ENCODE measurements at places on chromosomes 6 and 20.

DNA sequence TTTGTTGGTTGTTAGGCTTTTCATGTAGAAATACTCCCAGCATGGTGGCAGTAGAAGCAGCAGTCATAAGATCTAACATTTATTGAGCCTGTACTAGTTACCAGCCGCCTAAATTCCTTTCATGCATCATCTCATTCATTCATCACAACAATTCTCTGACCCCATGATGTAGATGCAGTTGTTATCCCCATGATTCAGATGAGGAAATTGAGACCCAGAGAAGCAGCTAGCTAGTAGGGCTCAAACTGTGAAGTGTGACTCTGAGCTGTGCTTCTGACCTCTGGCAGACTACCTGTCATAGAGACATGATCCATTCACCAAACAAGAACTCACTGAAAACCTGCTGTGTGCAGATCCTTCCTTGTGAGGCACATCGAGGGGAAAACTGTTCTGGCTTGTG lies 16.9 kb downstream of the RREB1 start:
- no peak for DNase-seq

DNA sequence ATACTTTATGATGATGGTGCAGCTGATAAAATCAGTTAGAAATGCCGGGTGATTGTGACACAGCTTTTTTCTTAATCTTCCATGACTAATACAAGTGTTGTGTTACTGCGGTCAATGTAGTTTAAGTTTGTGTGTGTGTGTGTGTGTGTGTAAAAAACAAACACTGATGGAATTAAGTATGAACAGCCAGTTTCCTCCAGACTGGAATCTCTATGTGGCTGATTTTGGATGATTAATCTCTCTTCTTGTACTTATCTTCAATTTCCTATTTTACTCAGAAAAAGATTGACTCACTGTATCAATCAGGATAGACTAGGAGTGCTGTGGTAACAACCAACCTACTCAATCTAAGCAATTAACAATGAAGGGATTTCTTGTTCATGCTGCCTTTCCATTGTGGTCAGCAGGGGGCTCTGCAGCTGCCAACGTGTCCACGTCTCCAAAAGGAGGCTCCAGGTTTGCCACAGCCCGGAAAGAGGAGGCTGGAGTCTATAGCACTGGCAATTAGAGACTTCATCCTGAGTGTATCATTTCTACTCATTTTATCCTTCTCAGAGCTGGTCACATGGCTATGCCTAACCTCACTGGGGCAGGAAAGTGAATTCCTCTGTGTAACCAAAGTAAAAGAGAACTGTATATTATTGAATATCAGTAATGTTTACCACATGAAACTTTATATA lies 107.7 kb downstream of the CD109 start:
- DNase-seq = no peak

- no peak for DNase-seq
Measured at GRCh38 chr6:87815449-87815848, 113.4 kb upstream of the AKIRIN2 start.

DNA sequence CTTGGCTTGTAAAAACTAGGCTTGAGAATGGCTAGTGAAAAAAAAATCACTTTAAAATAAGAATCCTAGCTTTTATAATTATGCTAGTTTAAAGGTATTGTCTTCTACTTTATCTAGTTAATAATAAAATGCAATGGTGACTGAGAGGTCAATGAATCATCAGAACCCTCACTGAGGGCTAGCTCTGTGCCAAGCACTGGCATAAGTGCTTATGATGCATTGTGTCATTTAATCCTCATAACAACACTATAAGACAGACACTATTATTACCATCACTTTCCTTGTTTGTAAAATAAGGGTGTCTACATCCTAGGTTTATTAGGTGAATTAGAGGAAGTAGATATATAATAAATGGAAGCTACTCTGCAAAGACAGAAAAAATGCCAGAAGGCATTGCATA lies 144.3 kb downstream of the F13A1 start:
- no peak for DNase-seq

DNA sequence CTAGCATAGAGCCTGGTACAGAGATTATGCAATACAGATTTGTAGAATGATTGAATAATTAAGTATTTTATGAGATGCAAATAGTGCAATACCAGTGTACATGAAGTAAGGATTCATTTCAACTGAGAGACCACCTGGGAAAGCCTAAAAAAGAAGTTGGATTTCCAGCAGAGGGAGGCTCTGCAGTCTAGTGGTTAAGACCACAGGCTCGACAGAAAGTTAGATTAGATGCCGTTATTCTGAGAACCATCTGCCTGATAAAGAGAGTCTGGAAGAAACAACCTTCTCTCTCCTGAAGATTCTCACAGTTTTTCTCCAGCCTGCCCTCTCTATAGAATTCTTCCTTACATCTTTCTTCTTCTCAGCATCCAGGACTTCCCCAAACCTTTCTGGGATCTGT lies 13.6 kb upstream of the TNFRSF21 start:
- no peak for DNase-seq

DNA sequence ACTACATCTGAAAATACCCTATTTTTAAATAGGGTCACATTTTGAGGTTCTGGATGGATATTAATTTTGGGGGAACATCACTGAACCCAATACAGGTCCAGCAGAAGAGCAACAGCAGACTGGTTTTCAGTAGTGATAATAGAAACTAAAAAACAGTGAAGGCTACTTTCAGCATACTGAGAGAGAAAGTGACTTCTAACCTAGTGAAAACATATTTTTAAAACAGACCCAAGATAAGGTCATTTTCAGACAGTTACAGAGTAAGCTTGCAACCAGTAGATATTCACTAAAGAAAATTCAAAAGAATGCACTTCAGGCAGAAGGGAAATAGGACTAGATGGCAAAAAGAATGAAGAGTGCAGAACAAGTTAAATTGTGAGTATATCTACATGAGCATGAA lies 42.0 kb upstream of the TMEM244 start:
- DNase-seq = no peak

GRCh38 chr20:35368666-35369423 lies 42.9 kb downstream of the UQCC1 start:
- no peak for DNase-seq

GRCh38 chr6:150910561-150910960 lies 45.1 kb downstream of the MTHFD1L start:
- no peak for DNase-seq

DNA sequence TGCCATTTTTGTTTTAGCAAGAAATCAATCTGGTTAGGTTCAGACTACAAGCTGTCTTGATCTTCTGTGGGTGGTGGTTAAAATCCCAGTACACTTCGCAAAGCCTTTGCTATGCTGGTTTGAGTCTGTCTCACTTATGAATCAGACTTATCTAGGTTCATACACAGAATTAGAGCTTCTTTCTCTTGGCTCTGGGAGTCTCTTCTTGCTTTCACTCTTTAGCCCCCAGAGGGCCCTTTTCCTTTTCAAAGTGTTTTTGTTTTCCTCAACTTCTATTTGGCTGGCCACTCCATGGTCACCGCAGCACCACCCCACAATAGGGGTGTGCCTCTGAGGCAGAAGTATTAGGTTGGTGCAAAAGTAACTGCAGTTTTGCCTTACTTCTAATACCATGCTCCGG lies 21.3 kb downstream of the ECI2 start:
- no peak for DNase-seq

- DNase-seq = no peak
Measured at GRCh38 chr6:49527320-49527719, 23.1 kb upstream of the C6orf141 start.

DNA sequence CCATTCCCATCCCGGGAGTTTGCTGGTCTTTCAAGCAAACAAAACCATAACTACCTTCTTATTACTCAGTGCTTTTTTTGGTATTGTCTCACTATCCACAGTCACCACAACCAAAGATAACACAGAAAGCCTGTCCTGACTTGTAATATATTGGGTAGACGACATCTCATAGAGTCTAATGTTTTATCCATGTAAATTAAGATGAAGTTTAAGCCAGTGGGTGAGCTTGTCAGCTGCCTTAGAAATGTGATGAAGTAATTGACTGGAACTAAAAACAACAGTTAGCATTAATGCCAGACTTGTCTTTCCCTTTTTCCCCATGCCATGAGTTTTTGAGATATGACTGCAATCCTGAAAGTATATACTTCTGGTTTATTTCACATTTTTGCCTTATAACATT lies 282.7 kb upstream of the PRDM1 start:
- DNase-seq = no peak

- DNase-seq = peak; percentile 7
Measured at GRCh38 chr6:81751388-81752083, 945 bp downstream of the TENT5A start.

- no peak for DNase-seq
Measured at GRCh38 chr20:4973330-4974097, 27.8 kb downstream of the SLC23A2 start.

DNA sequence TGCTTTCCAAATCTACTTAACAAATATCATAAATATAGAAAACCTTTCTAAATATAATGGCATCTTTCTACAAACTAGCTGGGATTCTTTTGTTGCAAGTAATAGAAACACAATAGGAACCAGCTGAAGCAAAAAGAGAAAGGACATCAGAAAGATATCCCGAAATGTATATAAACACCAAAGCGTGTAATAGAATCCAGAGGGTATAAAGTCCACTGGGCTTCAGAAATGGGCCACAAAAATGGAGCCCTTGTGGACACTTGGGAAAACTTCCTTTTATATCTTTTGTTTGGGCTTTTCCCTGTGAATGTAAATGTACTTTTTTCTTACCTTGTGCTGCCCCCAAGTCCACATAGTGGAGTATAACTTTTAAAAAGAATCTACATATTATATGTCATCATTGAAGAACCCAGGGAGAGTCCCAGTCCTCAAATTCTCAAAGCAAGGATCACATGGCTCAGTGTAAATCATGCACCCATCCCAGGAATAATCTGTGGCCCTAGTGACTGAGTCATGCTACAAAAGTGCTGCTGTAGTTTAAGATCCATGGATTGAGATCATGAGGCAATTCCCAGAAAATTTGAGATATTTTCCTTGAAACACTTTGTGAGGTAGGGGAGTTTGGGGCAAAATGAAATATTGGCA lies 457.0 kb downstream of the EPM2A start:
- DNase-seq = no peak

- DNase-seq = no peak
Measured at GRCh38 chr20:34945315-34946077, 10.1 kb downstream of the GSS start.

GRCh38 chr6:12222405-12223366 lies 67.5 kb upstream of the EDN1 start:
- DNase-seq = no peak

DNA sequence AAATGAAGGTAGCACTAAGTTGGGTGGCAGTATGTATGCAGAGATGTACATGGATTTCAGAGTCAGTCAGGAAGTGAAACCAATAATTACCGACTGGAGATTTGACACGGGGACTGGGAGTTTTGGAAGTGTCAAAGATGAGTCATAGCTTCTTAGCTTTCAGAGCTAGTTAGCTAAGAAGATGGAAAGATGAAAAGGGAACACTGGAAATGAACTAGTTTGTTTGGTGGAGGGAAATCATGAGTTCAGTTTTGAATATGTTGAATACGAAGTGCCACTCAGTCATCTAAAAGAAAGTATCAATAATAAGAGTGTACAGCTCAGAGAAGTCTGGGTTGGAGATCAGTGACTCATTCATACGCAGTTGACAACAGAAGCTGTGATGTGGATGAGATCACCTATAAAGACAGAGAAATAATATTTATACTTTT lies 7.5 kb downstream of the ESF1 start:
- no peak for DNase-seq

GRCh38 chr6:73632346-73632745 lies 21.4 kb downstream of the SLC17A5 start:
- DNase-seq = no peak

Data from CD4-positive, alpha-beta T cell treated with Interleukin-15 for 4 hours (primary cell).